ENCODE measurements at places on chromosomes 4 and X.

DNA sequence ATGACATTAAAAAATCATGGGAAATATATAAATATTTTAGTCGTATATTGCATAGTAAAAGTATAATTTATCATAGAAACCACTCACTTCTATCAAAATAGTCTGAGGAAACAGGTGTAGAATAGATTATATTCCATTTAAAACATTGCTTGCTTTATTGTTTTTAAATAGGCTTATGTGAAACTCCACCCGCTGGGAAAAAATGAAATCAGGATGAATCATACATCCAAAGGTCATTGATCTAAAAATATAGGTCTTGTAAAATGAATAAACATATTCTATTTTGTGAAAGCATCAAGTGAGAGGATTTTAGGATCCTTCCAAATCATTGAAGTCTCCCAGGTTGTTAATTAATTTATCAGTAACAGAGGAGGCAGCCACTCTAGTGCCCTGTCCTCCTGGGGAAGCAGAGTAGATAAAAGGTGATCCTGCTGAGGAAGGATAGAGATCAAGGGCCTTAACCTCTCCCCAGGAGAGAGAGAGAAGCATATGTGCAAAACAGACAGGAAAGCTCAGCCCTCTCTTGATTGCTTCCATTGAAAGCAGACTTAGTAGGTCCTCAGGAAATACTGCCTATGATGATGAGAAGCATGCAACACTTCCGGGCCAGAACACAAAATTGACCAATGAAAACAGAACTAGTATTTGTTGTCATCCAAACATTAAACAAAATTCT lies 96.8 kb upstream of the MAP9 start:
- DNase-seq, result no peak

DNA sequence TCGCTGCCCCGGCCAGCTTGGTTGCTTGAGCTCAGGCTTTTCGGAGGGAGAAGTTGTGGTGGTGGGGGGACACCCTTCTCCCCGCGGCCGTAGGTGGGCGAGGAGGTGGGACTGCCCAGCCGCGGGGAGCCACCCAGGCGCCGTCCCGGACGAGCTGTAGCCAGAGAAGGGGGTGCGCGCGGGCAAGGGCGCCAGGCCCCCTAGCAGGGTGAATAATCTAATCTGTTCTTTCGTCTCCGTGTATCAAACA lies 3.1 kb downstream of the MID1IP1 start:
- no peak for DNase-seq

DNA sequence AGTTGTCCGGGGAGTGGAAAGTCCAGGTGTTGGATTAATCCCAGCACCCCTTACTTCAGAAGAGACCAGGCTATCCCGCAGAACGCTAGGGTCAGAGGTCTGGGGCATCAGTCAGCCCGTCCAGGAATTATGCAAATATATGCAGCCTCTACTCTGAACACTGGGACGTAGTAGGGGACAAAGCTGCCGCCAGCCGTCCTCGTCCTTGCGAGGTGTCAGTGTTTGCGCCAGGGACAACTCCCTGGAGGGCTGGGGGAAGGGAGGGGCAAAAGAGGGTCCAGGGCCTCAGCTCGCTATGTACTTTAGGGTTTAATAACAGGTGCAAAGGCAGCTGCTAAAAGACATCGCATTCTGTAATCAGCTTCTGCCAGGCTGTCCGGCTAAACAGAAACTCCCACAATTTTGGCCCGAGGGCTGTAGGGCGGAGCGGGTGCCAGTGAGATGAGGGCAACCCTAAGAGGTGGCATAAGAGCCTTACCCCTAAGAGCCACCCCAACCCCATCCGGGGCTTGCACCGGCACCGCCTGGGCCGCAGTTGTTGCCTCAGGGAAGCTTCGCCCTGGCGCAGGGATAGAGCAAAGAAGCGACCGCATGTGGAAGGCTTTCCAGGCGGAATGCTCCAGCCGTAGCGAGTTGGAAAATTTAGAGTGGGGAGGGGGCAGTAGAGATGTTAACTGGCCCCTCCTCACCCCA lies 8.4 kb downstream of the HAND2 start:
- no peak for DNase-seq

GRCh38 chrX:15849555-15849954 lies 5.1 kb downstream of the AP1S2 start:
- no peak for DNase-seq

DNA sequence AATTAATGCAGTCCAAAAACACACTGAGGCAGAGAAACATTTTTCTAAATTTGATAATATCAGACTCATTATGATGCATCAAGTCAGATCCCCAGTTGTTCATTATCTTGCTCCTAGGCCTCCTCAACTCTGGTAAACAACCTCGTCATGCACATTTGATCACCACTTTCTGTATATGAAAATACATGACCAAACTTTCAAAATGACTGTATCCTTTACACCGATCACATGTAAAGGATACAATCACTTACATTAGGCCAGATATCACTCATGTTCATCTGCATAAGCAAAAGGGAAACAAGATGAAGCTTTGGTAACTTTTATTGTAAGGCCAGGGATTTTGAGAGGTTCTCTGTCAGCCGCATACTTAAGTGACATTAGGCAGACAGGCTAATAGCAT lies 99.4 kb upstream of the IL1RAPL1 start:
- DNase-seq, result no peak

DNA sequence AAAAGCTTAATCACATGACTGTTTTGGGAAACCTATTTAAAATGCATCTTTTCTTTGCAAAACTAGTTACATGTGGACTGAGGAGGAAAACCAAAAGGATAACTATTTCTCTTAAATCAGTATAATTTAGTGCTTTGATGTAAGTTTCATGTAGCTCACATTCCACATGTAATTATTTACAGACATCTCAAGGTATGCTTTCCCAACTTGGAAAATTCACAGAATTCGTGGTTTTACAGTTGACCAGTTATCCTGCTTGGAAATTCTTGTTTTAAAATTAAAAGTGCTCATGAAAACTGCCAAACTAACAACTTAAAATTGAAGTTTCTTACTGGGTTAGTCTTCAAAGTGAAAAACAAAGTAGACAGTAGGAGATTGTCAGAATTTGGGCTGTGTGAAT lies 52.4 kb downstream of the EDNRA start:
- no peak for DNase-seq

GRCh38 chr4:13097971-13098370 lies 386.2 kb downstream of the RAB28 start:
- DNase-seq, result no peak

DNA sequence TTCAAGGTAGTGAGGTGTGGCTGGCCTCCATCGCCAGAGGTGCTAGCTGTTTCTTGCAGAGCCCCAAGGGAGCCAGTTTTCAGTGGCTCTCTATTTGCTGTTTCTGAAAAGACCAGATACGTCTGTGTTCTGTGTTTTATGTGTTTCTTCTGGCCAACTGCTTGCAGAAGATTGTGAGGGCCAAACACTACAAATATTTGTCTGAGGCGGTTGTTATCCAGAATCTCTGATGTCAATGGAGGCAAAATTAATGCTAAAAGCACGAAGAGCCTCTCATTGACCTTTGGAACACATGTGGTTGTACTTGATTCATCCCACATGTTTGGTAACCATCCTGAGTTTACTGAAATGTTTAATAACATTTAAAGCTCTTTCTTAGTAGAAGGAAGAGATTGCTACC lies 113.9 kb downstream of the CT47B1 start:
- no peak for DNase-seq

- DNase-seq, result no peak
Measured at GRCh38 chrX:44101281-44101680, 128.1 kb upstream of the NDP start.

DNA sequence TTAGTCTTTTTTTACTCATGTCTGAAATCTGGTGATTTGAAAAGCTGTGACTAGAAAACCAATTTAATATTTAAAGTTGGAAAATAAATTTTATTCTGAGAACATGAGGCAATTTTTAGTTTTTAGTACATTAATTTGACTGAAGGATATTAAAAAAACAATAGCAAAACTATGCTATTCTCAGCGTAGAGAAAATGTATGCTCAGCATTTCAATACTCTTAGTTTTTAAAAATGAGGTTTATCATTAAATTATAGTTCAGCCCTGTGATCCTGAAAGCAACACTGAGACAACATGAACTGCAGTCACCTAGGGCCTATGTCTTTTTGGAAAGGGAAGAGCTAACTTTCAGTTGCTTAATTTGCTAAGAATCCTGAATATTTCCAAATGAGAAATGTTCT lies 9.5 kb downstream of the GALNT7 start:
- DNase-seq, result no peak

DNA sequence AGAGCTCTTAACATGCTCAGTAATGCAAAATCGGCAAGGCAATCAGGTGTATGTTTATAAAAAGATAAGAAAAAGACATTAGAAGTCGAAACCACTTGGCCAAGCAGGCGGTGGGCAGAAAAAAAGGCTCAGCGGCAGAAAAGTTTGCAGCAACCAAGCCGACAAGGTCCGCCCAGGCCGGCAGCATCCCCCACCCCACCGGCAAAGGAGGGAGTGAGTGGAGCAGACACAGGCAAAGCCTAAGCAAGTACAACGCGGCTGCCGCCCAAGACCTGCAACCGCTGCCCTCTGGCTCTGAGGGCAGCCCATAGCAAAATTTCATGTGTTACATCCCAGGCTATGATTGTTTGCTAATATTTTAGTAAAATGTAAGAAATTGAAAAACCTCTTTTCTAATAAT lies 125.4 kb upstream of the ZCCHC13 start:
- no peak for DNase-seq

GRCh38 chr4:177118596-177118995 lies 191.1 kb upstream of the NEIL3 start:
- DNase-seq, result no peak

DNA sequence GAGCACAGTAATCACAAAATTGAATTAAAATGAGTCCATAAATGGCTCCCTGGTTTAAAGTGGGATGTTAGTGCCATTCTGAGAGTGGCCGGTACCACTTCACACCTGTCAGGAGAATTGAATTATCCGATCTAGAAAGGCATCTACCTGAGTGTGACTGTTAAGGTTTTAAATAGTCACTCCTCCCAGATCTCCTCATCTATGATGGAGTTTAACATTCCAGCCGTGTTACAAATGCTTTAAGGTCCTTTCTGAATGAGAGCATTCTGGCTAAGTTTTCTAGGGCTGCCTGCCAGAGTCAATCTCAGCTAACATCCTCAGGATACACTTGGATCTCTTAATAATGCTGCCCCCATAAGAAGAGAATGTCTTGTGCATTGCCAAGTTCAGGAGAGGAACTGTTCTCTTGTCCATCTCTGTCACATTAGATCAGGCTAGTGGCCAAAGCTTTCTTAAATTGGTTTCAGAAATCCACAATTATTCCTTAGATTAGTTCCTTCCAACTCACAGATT lies 231.1 kb downstream of the SLC39A8 start:
- DNase-seq, result no peak

DNA sequence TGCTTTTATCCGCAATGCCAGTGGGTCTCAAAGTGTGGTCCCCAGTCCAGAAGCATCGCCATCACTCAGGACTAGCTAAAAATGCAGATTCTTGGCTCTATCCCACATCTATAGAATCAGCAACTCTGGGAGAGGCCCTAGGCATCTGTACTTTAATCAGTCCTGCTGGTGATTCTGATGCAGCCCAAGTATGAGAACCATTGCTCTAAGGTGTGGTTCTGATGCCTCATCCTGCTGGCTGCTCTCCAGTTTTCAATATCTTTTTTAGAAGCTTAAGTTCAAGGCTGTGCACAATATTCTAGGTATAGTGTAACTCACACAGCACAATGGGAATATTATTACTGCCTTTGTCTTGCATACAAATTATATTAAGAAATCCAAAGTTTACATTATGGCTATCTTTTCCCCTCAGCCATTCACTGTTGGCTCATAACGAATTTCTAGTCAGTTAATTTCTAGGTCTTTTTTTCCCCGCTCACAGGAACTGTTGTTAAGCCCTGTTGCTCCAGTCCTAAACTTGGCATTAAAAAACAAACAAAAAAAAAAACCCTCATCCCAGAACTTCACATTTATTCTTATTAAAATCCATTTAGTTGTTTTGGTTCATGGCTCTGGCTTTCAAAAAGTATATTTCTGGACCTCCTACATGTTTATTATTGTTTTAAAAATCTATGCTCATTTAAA lies 109.1 kb downstream of the PHEX start:
- no peak for DNase-seq

- DNase-seq, result no peak
Measured at GRCh38 chr4:39900966-39901365, 76.7 kb downstream of the PDS5A start.

GRCh38 chrX:152020888-152021287 lies 46.4 kb upstream of the GABRE start:
- DNase-seq, result no peak

DNA sequence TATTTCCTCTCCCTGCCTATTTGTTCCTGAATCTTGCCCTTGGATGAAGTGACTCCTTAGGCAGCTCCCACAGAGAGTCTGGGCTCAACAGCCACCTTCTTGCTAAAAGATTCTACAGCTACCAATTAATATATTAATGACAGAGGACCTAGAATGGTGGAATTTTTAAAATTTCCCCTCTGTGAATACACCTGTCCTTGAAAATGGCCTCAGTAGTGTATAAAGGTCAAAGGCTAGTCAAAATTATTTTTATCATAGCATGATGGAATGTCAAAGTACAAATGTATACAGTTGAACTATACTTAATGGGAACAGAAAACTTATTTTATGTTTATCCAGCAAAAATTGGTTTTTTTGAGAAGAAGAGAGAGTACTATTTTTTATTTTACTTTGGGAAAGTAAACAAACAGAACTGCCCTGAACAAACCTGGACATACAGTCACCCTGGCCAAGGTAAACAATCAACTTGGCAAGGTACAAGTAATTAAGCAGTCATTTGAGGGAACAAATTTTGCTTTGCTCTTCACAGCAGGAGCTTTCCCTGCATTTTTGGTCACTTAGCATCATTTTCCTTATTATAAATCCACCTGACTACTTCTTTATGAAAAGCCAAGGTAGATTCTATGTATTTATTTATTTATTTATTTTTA lies 250.8 kb downstream of the INPP4B start:
- DNase-seq, result no peak

DNA sequence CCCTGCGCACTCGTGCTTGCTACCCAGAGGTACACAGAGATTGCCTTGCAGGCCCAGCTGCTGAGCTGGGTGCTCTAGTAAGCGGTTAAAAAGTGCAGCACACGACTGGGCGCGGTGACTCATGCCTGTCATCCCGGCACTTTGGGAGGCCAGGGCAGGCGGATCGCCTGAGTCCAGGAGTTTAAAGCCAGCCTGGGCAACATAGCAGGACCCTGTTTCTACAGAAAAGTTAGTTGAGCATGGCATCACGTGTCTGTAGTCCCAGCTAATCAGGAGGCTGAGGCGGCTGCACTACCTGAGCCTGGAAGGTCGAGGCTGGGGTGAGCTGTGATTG lies 5.5 kb downstream of the UVSSA start:
- DNase-seq, result no peak

Measured in NCI-H187 (cell line).